IPS-NIHi11 (cell line): ENCODE measurements at places on chromosomes 7 and 10.

DNA sequence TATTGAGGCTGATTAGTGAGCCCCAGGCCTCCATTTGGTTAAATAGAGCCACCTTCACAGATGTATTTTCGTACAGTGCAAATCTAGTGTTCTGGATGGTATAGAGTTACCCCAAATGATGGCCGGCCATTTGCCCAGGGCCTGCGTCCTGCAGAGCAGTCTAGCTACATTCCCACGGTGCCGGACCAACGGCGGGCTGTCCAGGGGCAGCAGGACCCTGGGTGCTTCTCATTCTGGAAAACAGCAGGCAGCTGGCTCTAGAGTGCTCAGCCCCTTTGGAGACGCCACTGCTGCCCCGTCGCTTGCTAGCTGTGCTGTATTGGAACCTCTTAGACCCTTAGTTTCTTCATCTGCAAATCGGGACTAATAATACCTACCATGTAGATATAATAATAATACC is 149.1 kb downstream of the RGS10 start:
- DNase-seq = no peak

GRCh38 chr10:5844345-5845055 is 31.3 kb upstream of the GDI2 start:
- no peak for DNase-seq

DNA sequence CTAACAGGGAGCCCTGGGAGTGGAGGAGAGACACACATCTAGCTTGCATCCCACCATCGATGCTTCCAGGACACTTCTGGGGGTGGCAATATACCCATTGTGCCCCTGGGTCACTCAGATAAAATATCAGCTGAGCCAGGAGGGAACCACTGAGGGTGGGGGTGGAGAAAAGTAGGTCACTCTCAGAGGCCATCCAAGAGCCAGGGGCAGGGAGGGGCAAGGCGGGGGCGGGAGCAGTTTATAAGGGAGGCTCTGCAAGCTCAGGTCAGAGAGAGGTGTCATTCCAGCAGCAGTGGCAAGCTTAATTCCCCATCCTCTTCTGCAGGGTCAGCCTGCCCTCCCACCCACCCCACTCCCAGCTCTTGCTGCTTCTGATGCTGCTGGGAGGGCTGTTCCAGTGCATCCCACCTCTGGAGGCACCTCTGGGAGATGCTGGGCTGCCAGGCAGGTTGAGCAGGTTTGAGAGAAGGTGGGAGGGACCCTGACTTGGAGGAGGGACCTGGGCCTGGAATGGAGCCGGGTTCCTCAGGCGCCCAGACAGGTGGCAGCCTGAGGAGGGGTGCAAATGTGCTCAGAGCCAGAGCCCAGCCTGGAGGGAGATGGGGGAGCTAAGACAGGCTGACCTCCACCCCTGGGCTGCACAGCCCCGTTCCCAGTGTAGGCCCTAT is 20.1 kb upstream of the TLX1 start:
- peak; percentile 58 for DNase-seq

GRCh38 chr10:62133618-62134017 is 135.0 kb downstream of the RTKN2 start:
- no peak for DNase-seq

DNA sequence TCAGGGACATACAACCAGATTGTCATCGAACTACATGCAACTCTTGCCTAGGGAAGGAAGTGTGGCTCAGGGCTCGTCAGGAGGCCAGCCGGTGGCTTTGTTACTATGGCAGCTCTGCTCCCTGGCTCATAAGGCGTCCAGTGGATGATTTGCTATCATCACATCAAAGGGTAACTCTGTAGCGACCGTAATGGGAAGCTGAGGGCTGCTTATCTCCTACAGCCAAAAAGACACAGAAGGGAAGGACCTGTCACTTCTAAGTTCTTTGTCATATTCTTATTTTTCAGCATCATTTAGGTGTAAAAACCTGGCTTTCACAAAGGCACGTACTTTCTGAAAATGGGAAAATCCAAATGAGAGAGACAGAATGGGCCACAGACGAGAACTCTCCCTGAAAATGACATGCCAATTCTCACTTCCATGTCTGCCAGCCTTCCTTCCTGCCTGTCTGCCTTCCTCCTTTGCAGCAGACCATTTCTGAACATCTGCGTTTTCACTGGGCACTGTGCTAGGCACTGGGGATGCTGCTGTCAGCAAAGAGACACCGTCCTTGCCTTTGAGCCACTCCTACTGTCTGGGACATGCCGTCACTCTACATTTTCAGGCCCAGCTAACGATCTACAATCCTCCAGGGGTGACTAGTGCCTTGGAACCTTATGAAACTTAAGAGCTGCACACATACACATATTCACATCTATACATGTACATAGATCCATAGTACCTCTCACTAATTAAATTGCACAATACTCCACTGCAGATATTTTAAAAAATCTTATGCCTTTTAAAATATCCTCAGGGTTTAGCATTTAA is 26.9 kb downstream of the ENKUR start:
- no peak for DNase-seq

- DNase-seq = no peak
Measured at GRCh38 chr7:127383123-127383835, 9.2 kb downstream of the ZNF800 start.

DNA sequence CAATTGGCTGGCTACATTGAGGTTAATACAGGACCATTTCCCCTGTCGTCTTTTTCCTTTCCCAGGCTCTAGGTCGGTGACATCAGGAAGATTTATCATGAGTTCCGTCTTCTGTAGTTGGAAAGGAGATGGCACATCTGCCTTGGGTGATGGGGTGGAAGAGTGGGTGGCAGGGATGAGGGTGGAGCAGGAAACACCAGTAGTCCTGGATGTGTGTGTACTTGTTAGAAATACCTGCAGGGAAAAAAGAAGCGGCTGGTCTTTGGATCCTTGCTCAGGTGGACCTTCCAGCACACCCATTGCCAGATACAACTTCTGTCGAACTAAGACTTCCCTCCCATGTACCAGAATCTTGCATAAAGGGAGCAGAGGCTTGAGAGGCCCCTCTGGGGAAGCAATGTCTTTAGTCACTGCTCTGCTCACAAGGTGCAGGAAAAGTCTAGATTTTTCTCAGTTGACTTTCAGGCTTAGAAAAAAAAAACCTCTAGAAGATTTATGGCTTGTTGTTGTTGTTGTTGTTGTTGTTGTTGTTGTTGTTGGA is 516.8 kb upstream of the GALNT17 start:
- no peak for DNase-seq

DNA sequence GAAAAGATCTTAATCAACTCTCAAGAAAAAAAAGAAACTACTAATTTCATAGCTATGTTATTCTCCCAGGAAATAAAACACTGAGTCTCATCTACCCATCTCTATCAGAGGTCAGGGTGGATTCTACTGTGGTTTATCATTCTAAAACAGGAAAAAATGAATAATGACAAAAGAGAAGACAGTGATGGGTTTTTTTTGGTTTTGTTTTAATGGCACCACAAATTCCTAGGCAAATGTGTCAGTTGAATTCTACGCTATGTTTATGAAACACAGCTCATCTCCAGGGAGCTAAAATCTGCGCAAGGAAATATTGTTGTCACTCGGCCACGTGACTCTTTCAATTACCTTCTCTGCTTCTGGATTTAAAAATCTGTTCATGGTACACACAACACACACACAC is 393.4 kb upstream of the SORCS1 start:
- no peak for DNase-seq

- DNase-seq = no peak
Measured at GRCh38 chr10:47400786-47401185, 16.7 kb upstream of the ZNF488 start.

- DNase-seq = no peak
Measured at GRCh38 chr10:65017523-65017922, 1496.3 kb downstream of the REEP3 start.

GRCh38 chr7:151731022-151731441 is 145.9 kb downstream of the PRKAG2 start:
- DNase-seq = no peak

DNA sequence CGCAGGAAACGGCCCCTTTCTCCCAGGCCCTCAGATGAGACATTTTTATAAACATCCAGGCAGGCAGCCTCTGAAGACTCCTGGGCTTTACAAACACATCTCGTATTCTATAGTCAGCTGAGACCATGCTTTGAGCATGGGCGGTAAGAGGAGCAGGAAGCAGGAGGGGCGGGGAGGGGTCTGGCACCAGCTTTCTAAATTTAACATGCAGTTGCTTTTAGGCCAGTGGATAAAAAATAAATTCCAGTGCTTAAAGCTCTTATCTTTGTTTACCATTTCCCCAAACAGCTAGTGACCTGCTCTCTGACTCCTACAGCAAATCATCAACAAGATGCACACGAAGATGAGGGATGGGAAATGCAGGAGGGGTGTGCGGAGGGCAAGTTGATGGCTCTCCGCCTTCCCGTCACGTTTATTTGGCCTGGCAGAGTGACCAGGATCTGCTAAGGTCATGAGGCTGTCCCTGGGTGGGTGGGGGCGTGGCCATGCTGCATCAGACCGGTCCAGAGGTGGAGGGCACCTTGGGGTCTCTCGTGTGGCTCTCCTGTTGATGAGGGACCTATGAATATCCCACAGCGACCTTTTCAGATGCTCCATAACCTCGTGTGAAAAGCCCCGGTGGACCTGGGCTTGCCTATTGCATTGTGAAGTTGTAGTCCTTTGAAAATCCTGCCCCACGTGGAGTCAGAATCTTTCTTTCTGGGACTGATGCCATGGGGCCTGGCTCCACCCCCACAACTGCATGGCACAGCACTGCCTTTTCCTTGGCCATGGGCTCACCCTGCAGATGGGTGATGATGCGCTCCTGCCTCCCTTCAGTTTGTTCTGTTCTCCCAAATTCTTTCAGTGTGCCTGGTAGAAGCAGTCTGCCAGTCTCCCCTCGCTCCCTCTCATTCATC is 67.5 kb downstream of the PARP12 start:
- no peak for DNase-seq

DNA sequence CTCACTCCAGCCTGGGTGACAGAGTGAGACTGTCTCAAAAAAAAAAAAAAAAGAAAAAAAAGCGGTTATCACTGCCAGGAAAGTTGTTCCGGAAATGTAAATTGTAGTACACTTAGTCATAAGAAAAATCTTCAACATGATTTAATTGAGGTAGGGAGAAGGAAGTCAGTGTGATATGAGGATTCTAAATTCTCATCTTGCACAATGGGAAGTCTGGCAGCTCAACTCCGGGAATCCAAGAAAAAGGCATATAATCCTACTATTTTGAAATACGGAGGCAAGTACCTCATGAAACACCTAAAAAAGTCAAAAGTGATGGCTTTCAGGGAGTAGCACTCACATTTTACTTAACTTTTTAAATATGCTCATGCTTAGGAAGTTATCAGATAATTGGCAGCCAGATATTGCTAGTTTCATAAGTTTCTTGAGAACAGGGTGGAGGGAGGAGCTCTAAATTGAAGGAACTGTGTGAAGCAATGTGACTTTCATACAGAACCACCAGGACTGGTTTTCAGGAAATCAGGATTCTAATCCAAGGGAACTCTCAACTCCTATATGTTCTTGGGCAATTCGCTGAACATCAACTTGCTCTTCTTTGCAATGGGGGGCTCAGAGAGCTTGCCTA is 2.7 kb upstream of the C7orf25 start:
- no peak for DNase-seq

GRCh38 chr10:35347121-35347562 is 10.8 kb downstream of the CCNY start:
- no peak for DNase-seq

GRCh38 chr10:89861584-89862301 is 160.4 kb downstream of the KIF20B start:
- no peak for DNase-seq

GRCh38 chr7:68155676-68156075 is 1159.0 kb downstream of the TYW1 start:
- no peak for DNase-seq

DNA sequence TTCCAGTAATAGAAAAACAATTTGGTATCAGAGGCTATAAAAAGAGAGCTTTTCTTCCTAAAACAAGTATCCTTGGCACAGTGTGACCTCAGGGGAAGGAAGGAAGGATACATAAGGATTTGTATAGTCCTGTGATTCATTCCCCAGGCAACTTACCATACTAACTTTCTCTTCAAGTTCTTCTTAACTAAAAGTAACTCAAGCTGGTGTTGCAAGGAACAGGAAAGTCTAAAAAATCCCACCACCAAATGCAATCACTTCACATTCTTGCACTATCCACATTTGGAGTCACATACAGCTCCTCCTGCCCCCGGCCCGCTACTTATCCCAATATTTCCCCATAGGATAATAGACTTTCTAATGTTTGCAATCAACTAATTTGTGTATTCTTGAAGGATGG is 84.8 kb downstream of the PRKAG2 start:
- no peak for DNase-seq

GRCh38 chr7:84110400-84110799 is 84.2 kb downstream of the SEMA3A start:
- peak; percentile 16 for DNase-seq

DNA sequence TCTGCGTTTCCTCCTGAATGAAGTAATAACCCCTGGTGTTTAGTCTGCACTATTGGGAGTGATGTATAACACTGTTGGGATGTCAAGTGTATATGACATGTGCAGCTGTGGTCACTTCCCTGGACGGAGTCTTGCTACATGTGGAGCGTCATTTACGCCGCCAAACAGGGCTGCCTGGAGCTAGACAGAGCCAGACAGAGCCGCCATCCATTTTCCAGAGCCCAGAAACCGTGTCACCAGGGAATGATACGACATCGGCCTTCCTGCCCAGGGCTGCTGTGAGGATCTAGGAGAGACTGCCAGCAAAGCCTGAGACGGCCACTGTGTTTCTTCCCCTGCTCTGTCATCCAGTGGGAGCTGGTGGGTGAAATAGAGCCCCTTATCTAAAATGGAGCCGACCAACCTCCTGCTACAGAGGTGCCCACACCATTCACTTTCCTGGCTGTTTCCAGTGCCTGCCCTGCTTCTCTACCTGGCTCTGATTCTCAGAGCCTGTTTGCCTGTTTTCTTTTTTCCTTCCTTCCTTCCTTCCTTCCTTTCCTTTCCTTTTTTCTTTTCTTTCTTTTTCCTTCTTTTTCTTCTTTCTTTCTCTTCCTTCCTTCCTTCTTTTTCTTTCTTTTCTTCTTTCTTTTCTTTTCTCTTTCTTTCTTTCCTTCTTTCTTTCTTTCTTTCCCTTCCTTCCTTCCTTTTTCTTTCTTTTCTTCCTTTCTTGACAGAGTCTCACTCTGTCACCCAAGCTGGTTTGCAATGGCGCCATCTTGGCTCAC is 13.3 kb upstream of the FGFR2 start:
- no peak for DNase-seq

- no peak for DNase-seq
Measured at GRCh38 chr7:71484380-71484779, 352.4 kb downstream of the GALNT17 start.

DNA sequence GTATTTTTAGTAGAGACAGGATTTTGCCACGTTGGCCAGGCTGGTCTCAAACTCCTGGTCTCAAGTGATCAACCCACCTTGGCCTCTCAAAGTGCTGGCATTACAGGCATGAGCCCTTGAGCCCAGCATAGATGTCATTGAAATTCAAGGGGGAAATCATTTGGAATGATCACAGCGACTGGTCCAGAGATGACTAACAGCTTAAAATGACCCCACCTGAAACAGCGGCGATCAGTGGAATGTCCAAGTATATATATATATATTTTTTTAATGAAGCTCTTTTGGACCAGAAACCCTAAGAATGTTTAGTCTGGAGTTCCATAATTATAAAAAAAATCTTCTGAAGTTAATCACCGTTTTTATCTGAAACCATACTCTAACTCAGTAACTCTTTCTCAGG is 12.5 kb upstream of the AKR1E2 start:
- no peak for DNase-seq
